ENCODE measurements at places on chromosomes 5 and 9.

- no peak for DNase-seq
These were observed 7.2 kb downstream of the CYFIP2 start for GRCh38 chr5:157273131-157273556.

DNA sequence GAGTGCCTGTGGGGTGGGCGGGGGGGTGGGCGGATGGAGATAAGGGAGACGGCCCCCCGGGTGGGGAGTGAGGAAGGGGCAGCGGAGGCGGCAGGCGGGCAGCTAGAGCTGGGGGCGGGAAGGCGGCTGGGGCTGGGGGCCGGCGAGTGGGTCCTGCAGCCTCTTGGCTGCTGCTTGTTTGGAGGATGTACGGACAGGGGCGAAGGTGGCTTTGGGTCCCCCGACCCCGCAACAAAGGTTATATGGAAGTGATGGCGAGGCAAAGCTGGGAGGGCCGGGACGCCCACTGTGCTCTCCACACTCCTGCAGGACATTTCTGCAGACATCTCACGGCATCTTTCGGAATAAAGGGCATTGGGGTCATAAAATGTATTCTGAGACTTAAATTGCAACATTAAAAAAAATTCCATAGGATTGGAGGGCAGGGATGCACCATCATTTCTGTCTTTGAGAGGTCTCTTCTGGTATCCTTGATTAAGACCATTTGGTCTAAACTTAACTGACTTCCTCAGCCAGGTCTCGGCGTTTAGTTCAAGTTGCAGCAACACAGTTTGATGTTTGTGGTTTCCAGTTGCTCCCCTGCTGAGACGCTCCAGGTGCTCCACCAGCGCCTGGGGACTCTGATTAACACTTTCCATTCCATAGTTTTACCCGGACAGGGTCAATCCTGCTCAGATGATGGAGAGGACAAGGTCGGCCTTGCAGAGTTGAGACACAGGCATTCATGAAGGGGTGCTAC lies 101.6 kb upstream of the SSBP2 start:
- no peak for DNase-seq

- no peak for DNase-seq
These were observed 104.8 kb downstream of the PBX3 start for GRCh38 chr9:125851979-125852378.

GRCh38 chr5:176687881-176688280 lies 40.6 kb downstream of the TSPAN17 start:
- DNase-seq: no peak

DNA sequence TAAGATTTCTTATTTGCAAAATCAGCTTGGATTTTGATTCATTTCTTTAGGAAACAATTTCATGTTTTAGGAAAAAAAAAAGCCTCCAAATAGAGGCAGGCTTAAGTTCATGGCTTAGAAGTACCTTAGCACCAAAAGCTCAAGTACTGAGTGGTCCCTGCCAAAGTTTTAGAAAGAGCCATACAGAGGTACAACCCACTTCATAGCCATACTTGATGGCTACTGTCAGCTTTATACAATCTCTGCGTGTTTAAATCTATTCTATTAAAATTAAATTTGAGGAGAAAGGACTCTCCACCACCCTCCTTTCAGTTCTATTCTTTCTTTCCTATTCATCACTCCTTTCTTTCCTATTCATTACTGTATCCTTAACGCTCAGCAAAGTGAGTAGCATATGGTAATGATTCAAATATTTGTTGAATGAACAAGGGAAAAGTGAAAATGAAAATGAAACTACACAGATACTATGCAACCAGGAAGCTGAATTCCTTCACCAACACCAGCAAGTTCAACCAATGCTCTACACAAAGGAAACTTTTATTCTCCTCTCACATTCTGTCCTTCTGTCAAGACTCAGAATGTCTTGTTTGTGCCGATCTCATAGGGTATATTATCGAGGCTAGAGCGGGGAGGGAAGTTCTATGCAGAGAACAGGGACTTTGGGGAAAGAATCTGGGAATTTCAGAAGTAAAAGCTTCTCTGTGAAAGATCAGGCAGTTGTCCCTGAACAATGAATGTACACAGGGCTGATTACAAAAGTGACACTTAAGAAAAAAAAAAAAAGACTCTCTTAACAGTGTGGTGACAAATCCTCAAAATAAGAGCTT lies 138.6 kb upstream of the SPEF2 start:
- DNase-seq: no peak

All from activated CD4-positive, alpha-beta T cell treated with anti-CD3 and anti-CD28 coated beads, Interleukin-2, amount 50 U/mL, for 24 hours (primary cell).